Skin of body (tissue), 3 donors: ENCODE measurements at places on chromosomes 1 and 21. TPM values are rescaled to one million over a fixed set of nuclear protein-coding genes. Genes with fewer than 3 reads are reported as not detected.

DNA sequence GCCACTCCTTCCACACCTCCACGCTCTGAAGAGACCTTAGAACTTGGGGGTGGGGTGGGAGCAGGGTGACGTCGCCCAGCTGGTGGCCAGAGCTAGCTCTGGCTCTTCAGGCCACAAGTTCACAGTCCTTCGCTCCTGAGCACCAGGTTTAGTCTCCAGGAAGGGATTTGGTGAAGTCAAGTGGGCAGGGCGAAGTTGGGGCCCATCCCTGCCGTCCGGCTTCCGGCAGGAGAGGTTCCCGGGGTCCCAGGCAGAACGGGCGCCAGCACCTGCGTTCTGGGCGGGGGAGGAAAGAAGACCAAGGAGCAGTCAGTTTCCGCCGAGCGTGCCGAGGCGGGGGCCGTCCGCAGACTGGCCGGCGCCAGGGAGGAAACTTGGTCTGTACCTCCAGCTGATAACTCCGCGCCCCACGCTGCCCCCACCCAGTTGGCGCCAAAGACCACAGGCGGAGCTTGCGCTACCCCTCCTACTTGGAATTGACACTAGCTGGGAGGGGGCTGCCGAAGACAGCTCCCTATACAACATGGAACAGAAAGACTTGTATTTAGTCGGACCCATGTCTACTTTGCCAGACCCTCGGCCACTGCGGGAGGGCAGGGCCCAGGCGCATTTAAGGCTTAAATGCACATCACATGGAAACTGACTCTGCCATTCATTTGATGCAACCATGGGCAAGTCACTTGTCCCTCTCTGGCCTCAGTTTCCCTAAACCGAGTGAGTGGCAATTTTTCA lies 995 bp downstream of the ID3 start:
- DNase-seq = peak; percentile 38

GRCh38 chr1:200520735-200521134 lies 99.8 kb downstream of the KIF14 start:
- no peak for DNase-seq

GRCh38 chr1:147717706-147718097 lies 42.7 kb downstream of the GJA5 start:
- DNase-seq = no peak

GRCh38 chr1:108117945-108118902 lies 81.9 kb downstream of the SLC25A24 start:
- no peak for DNase-seq

GRCh38 chr1:161009602-161010211 lies 11.2 kb downstream of the F11R start:
- no peak for DNase-seq

DNA sequence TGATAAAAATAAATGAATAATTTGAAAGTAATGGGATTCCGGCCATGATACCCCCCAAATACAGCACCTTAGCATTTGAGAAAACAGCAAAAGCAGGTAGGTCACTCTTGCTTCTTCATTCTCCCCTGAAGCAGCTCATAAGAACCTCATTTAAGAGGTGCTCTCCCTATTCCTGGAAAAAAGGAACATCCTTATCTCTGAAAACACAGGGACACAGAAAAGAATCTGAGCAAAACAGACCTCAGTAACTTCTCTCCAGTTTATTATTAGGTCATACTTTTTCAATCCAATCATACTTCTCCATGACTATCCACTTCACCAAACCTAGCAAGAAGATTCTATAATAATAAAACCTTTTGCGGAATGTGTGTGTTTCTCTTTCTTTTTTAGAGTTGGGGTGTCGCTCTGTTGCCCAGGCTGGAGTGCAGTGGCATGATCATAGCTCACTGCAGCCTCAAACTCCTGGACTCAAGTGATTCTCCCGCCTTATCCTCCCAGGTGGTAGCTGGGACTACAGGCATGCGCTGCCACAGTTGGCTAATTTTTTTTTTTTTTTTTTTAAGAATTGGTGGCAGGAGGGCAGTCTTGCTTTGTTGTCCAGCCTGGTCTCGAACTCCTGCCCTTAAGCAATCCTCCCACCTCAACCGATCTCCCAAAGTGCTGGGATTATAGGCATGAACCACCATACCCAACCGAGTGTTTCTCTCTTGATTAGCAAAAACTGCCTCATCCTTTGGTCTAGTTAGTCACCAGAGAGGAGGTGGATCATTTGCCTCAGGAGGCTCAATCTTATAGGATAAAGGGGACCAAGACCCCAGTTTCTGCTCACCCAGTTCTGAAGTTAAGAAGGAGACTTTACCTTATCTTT lies 10.6 kb upstream of the TRIM33 start:
- no peak for DNase-seq

DNA sequence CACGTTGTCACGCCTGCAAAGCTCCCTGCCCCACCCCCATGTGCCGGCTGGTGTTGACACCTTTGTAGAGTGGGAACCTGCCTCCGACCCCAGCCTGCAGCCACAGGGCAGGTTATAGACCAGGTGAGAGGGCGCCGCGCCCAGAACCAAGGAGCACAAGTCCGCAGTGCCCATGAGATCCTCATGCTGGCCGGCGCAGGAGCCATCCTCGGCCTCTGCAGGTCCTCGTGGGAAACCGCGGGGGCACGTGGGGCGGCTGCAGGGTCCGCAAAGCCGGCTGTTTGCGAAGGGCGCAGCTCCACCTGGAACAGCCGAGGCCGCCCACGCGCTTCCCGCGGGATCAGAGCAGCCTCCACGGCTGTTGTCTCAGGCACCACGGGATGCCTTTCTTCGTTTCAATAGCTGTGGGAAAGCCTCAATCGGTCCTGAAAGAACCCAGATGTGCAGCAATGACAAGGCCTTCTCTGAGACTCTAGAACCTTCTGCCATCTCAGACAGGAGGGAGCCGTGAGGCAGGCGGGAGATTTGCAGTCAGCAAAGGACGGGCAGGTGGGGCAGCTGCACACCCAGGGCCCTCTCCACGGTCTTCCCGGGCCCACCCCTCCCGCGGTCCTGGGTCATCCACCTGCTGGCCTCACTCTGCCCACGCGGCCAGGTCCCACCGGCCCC lies 29.9 kb downstream of the POFUT2 start:
- DNase-seq = no peak

DNA sequence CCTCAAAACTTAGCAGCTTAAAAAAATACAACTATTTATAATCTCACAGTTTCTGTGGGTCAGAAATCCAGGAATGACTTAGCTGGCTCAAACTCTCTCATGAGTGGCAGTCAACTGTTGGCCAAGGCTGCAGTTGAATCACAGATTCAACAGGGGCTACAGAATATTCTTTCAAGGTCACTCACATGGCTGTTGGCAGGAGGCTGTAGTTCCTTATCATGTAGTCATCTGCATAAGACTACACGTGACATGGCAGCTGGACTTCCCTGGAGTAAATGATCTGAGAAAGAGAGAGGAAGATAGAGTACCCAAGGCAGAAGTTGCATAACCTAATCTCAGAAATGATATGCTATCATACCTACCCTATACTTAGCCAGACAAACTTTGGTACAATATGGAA lies 75.2 kb upstream of the TSPAN2 start:
- DNase-seq = no peak

DNA sequence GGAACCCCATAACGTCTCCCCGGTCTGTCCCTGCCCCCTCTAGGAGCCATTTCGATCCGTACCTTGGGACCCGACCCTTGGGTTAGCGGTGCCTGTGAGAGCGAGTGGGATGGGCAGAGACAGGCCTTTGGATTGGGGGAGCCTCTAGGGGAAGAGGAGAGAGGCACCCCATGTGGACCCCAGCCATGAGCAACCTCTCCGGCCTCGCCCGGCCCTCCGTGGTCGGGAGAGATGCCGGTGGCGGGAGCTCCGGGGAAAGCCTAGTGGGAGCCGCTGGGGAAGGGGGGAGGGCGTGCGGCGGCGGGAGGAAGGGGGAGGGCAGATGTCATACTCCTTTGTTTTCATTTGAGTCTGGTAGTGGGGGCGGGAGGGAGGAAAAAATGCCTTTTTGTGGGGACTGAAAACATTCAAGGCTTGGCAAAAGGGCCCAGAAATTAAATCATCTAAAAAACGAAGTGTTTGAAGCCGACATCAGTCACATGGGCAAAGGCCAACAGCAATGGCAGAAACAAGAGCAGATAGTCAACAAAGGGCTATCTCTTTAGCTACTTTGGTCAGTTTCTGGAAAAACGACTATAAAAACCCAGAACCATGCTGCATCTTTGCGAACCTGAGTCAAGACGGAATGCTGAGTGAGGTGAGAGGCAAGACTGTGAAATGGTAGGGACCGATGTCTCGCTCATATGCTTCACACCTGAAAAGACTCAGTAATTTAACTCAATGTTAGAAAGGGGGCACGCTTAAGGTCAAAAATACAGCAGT lies 758 bp downstream of the PTBP2 start:
- DNase-seq = peak; percentile 75

- DNase-seq = peak; percentile 69
Measured at GRCh38 chr1:45846931-45847330, 43.5 kb downstream of the MAST2 start.

DNA sequence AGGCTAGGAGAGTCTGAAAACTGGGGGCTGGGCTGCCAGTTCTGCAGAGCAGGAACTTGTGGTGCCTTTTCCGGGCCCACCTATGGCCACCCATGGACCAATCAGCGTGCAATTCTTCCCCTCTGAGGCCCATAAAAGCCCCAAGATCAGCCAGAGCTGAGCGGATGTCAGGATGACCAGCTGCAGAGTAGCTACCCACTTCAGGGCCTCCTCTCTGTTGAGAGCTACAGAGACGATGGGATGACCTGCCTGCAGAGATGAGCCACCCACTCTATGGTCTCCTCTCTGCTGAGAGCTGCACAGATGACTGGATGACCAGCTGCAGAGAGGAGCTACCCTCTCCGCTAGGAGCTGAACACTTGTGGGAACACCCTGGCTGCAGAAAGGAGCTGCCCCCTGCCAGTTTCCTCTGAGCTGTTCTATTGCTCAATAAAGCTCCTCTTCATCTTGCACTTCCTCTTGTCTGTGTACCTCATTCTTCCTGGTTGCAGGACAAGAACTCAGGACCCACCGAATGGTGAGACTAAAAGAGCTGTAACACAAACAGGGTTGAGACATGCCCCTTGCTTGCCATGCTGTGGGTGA lies 12.8 kb upstream of the AADACL4 start:
- no peak for DNase-seq

DNA sequence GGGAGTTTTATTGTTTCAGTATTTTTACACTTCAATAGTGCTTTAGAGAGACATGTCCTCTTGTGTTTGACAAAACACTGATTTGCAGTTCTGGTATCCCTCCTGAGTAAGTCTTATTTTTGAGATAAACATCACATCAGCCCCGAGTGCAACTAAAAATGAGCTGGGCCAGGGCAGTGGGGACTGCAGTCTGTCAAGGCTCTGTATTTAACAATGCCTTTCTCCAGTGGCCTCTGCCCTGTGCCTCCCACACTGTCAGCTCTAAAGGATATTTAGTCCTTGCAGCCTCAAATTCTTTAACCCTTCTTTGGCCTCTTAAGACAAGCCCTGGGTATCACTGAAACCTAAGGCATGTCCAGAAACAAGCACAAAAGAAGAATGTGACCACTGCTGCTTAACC lies 160.6 kb downstream of the ST6GALNAC5 start:
- DNase-seq = no peak

GRCh38 chr1:246428542-246429308 lies 78.4 kb downstream of the SMYD3 start:
- no peak for DNase-seq

- DNase-seq = no peak
Measured at GRCh38 chr21:15682977-15683376, 46.8 kb upstream of the USP25 start.

GRCh38 chr1:154517661-154518060 lies 15.4 kb upstream of the SHE start:
- DNase-seq = no peak

DNA sequence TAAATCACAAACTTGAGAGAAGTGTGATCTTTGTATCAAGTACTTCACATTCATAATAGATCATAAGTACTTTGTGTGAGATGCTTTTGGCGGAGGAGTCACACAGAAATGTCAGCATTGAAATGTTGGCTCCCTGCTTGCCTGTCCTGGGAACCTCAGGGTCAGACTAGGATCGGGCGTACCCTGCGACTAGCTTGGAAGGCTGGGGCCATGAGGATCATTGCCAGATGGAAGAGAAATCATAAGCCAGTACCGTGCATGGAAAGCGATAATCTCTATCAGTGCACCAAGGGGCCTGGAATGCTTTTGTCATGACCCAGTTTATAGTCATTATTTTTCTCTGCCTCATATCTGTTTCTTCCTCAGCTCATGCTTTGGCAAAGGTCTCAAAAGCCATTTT lies 35.5 kb downstream of the MTR start:
- DNase-seq = peak; percentile 35

DNA sequence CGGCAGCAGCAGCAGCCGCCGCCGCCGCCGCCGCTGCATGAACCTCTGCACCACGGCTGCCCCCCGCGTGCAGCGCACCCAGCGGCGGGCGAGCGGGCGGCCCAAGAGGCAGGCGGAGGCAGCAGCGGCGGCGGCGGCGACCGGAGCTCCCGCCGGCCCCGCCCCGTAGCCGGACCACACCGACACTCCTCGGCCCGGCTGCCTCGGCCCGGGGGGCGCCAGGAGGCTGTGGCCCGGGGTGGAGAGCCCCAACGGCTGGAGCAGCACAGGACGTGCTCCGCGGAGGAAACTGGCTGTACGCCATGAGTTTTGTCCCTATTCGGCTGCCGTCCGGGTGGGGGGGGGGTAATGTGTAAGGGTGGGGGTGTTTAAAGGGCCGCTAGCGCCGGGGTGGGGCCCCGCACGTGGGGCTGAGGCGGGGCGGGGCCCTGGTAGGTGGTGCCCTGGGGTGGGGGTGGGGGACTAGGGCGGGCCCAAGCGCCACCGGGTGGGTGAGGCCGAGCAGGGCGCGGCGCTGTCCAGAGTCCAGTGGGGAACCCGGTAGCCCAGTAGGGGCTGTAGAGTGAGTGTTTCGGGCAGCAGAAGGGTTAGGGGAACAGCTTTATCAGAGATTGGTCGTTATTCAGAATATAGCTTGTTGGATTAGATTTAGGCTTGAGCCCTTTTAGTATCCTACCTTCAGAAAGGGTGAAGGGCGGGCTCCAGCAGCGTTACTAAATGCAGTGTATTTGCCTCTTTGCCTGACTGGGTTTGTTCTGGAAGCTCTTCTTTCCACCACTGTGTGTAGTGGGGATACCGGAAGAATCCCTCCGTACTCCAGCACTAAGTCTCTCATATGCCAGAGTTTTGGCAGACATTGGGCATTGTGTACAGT lies at the start of gene FAM78B:
TSS of gene FAM78B (minus strand) at position 304 of the 874 bp plus-strand sequence. CDS start 753 bp downstream, outside the sequence.
- DNase-seq = no peak

- DNase-seq = no peak
Measured at GRCh38 chr1:90778486-90778885, 61.4 kb upstream of the BARHL2 start.

OR2M3 gene
- not detected for total RNA-seq

RGS8 gene
- total RNA-seq = not detected

PRELP gene
- 5.5 TPM for total RNA-seq

MAPKAPK2 gene
- total RNA-seq = 33.5 TPM

SFN gene
- total RNA-seq = 254 TPM
